SJSA1 (cell line): ENCODE measurements at places on chromosomes 3 and 15.

- H3K4me3 ChIP-seq, result no peak overlapping the region
- DNase-seq, result no peak
Observed at GRCh38 chr3:132265488-132265887, 51.7 kb upstream of the ACP3 start.

DNA sequence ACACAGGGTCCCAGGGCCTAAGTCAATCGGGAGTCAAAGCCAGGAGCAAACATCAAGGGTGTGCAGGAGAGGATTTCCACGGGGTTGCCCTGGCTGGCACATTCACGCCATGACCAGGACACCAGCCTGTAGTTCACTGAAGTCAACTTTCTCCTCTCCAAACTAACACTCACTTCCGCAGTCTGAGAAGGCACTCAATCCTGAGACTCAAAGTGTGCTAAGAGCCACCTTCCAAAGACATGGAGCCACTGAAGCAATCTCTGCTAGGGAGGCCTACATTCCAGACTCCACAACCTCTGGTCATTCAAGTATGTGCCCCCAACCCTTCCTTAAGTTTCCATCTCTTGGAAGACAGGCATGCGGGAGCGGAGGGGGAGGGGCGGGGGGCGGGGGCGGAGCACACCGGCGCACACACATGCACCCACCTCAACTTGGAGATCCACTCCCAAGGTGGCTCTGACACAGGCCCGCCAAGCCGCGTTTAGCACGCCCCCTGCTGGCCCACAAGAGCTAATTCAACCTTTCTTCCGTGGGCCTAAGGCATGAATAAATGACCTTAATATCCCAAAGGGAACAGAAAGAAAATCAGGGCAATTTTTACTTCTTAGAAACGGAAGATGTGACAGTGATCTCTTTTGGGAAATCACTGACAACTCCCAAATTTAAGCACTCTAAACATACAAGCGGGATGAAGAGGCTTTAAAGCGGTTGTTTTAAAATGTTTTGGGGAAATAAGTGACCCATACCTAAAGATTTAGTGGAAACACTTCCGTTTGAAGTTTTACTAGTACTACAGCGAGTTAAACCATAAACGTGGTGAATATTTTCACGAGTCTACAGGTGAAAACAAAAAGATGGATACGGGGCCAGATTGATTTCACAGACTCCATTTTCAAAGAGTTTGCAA lies 162.5 kb upstream of the CHRNA7 start:
- peaks cover 12% of the 10 kb centered on the region; the same call in 1 of the 2 replicates for H3K27me3 ChIP-seq
- peaks cover 8% of the 10 kb centered on the region for H3K4me1 ChIP-seq
- H3K4me3 ChIP-seq, result no peak overlapping the region
- H3K27ac ChIP-seq, result no peak overlapping the region
- DNase-seq, result no peak

GRCh38 chr3:48187579-48188265 lies 495 bp downstream of the CDC25A start:
- H3K4me3 ChIP-seq, result peak overlapping the region; percentile 86
- peaks cover 55% of the 10 kb centered on the region for H3K36me3 ChIP-seq
- no peaks in the 10 kb centered on the region for H3K27me3 ChIP-seq
- H3K4me1 ChIP-seq, result peaks cover 11% of the 10 kb centered on the region

DNA sequence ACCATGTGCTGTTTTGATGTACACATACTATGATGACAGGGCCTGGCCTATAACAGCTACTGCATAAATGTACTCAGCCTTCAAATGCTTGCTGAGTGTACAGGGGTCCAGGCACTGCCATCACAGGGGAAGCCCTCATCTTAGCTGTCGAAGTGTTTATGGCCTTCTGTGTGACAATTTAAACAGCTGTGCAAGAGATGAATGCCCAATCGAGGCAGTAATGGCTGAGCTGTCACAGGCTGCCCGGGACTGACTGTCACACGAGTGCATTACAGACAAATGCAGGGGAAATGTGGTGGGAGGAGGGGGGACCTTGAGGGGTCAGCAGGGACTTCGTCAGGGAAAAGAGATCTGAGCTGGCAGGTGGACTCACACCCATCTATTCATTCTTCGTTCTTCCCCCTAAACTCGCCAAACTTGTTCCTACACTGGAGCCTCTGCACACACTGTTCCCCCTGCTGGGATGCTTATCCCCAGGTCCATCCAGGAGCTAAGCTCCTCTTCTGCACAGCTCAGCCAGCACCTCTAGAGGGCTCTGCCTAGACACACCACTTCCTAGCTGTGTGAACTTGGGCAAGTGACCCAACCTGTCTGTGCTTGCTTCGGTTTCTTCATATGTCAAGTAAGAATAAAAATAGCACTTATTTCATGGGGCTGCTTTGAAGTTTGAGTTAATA lies 156.2 kb upstream of the IQSEC1 start:
- no peak overlapping the region for H3K4me3 ChIP-seq
- no peaks in the 10 kb centered on the region for H3K27me3 ChIP-seq

DNA sequence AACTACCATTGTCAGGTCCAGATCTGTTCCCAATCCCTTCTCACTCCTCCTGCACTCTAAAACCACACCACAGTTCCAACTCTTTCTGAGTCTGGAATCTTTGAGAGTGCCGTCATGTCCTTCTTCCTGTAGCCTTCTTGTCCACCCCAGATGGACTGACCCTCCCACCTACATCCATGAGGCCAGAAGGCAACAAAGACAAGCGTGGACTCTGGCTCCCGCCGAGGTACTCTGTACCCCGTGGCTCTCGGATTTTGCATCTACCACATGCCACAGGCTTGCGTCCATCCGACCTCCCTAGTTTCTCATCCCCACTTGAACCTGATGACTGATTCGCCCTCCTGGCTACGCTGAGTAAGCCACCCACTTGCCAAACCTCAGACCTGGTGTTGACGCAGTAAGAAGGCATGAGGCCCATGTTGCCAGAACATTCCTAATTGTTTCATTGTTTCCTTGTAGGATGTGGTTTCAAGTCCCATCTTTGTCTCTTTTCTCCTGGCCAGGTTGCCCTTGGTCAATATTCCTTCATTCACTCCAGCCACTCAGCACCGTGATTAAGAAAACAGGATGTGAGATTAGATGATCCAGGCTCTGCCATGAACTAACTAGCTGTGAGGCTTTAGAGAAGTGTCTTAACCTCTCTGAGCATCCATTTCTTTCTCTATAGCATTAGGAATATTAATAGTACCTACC lies 1.1 kb upstream of the ZBTB38 start:
- peaks cover 53% of the 10 kb centered on the region for H3K4me1 ChIP-seq
- DNase-seq, result peak; percentile 95
- H3K4me3 ChIP-seq, result no peak overlapping the region
- H3K36me3 ChIP-seq, result peaks cover 18% of the 10 kb centered on the region
- H3K27ac ChIP-seq, result peak overlapping the region; percentile 99

DNA sequence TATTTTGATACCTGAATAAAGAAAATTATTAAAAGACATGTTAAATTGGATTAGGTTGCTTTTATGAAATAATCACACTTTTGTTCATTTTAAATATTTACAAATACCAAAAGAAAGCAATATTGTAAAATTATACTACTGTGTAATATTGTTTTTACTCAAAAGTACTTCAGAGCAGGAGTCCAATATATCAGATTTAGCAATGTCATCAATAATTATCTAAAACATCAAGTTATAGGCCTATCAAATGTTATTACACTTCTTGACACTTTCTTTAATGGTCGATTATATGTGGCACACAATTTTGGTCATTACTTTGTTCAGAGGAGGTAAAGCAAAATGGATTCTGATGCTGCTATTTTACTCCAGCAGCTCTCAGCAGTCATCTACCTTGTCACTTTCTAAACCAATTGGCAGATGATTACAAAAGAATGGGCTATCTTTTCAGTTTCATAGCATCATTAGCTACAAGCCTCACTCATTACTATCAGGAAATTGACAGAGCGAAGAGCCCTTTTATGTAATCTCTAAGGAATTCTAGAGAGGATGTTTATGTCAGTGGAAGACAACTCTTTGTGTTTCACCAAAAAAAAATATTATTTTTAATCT lies 318.6 kb downstream of the PLOD2 start:
- H3K27me3 ChIP-seq, result no peaks in the 10 kb centered on the region
- DNase-seq, result no peak
- no peak overlapping the region for H3K4me3 ChIP-seq
- H3K27ac ChIP-seq, result no peak overlapping the region
- no peaks in the 10 kb centered on the region for H3K36me3 ChIP-seq

DNA sequence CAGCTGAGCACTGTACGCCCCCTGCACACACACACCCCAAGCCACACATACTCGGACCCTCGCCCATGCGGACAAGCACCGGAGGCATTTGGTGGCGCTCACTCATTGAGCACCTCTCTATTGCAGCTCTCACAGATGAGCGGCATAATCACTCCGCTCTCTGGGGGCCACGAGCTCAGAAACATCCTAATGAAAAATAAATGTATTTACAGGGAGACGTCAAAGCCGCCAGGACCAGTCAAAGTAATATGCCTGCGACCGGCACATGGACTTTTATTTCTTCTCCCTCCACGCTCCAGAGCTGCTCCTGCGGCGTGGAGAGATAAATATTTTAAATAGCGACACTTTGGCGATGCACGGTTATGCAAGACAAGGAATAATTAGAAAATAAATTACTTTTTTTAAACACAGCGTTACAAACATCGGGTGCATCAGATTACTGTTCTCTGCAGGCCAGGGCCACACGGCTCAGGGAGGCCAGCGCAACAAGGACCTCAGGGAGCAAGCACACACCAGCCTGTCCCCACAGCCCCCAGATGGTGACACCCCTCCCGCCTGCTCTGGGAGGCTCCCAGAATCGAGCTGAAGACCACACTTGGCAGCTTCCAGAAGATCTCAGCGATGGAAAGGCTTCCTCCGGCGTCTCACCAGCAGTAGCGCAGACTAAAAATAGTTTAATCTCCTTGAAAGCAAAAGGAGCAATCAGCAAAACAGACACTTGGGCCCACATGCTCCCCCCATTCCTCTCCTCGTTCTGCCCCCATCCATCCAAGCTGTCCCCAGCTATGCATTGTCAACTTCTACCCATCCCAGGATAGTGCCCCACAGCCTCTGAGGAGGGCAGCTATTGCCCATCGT lies 48.0 kb downstream of the CACNA2D2 start:
- H3K27me3 ChIP-seq, result 0 out of 2 replicates have a peak, but pooled peaks cover 4% of the 10 kb centered on the region
- DNase-seq, result no peak
- no peak overlapping the region for H3K27ac ChIP-seq
- H3K4me1 ChIP-seq, result no peaks in the 10 kb centered on the region
- H3K4me3 ChIP-seq, result no peak overlapping the region

GRCh38 chr3:53484984-53485383 lies 9.4 kb upstream of the CACNA1D start:
- DNase-seq, result no peak
- no peaks in the 10 kb centered on the region for H3K36me3 ChIP-seq
- H3K4me3 ChIP-seq, result no peak overlapping the region
- H3K27ac ChIP-seq, result no peak overlapping the region
- no peaks in the 10 kb centered on the region for H3K27me3 ChIP-seq

DNA sequence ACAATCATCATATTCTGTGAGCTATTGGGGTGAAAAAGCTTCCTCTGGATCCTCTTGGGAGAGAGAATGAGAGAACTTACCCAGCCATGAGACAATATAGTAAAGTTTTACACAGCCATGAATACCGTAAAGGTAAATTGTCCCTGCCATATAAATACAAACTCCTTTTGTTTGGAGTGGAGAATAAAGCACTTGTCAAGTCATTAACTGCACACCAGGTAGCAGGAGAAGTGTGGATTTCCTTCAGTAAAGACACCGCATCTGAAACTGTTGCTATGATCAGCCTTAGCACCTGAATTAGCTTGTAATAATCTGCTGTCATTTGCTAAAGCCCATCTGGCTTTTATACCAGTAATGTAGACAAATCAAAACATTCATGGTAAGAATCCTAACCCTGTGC lies 336.6 kb upstream of the SLCO3A1 start:
- H3K27me3 ChIP-seq, result no peaks in the 10 kb centered on the region
- no peak overlapping the region for H3K4me3 ChIP-seq
- H3K36me3 ChIP-seq, result no peaks in the 10 kb centered on the region
- peaks cover 17% of the 10 kb centered on the region for H3K4me1 ChIP-seq

DNA sequence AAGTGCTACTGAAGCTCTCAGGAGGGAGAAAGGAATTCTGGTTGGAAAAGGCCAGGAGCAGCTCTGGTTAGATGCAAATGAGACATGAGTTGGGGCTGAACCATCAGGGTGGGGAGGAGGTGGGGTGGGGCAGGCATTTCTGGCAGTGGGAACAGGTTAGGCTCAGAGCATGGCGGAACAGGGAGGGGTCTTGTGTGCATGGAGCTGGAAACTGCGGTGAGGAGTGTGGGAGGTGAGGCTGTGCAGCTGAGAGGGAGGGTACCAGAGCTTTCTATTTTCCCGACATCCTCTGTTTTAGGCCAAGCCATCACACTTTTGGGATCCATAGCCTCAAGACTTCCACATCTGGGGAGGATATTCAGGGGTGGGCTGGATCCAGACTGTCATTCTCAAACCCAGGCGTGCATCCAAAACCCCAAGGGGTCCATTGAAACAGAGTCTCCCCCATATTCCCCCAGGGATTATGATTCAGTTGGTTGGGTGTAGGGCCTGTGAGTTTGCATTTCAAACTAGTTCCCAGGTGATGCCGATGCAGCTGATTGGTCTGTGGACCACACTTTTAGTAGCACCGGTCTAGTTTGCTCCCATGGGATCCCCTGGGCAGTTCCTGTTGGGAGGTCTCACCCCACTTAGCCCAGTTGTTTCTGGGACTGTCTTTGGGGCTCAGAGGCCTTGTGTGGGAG lies 100.9 kb upstream of the TLE3 start:
- no peak overlapping the region for H3K4me3 ChIP-seq
- H3K27me3 ChIP-seq, result no peaks in the 10 kb centered on the region
- no peak for DNase-seq
- H3K4me1 ChIP-seq, result peaks cover 24% of the 10 kb centered on the region
